Activated T-cell treated with anti-CD3 and anti-CD28 coated beads, Interleukin-2, amount 50 U/mL, for 72 hours (primary cell): ENCODE measurements at places on chromosomes 7 and 10.

DNA sequence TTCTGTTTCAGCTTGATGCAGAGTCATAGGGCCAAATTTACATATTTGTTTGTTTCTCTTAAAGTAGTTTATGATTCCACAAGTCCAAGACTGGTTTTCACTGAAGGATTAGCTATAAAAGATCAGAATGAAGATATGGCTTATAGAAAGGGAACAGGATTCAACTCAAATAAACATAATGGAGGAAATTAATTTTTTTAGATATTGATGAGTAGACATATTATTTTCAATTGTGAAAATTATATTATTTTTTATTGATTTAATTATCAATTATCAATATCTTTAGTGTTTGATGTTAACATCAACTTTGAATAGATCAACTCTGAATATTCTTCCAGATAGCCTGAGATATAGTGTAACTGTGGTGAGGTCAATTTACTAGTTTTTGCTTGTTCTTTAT lies 68.1 kb downstream of the VTI1A start:
- H3K27ac ChIP-seq: no peak overlapping the region
- no peaks in the 10 kb centered on the region for H3K27me3 ChIP-seq
- peaks cover 4% of the 10 kb centered on the region for H3K36me3 ChIP-seq
- DNase-seq: no peak
- H3K4me1 ChIP-seq: peaks cover 19% of the 10 kb centered on the region

GRCh38 chr10:20977300-20977699 lies 80.2 kb upstream of the NEBL start:
- H3K27ac ChIP-seq: no peak overlapping the region
- no peaks in the 10 kb centered on the region for H3K4me1 ChIP-seq
- H3K4me3 ChIP-seq: no peak overlapping the region
- no peaks in the 10 kb centered on the region for H3K27me3 ChIP-seq
- no peak for DNase-seq

GRCh38 chr7:34157137-34157536 lies 251.8 kb downstream of the BMPER start:
- no peak overlapping the region for H3K27ac ChIP-seq
- no peak overlapping the region for H3K4me3 ChIP-seq
- DNase-seq: no peak
- H3K4me1 ChIP-seq: no peaks in the 10 kb centered on the region
- H3K36me3 ChIP-seq: no peaks in the 10 kb centered on the region

DNA sequence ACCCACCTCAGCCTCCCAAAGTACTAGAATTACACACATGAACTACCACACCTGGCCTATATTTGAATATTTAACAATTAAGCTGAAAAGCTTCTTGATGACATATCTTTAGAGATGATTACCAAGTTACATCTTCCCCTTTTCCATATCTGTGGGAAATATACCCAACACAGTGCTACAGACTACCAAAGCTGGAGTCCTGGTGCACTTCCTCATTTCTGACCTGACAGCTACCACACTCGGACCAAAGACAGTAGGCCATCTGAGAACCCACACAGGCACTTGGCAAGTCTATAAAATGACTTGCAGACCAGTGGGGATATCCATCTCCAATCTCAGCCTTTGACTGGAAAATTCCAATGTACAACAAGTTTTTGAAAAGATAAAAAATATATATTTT lies 270.4 kb upstream of the KLF14 start:
- DNase-seq: no peak
- peaks cover 20% of the 10 kb centered on the region for H3K36me3 ChIP-seq
- H3K27me3 ChIP-seq: no peaks in the 10 kb centered on the region
- peak overlapping the region; percentile 11 for H3K27ac ChIP-seq
- no peak overlapping the region for H3K4me3 ChIP-seq

GRCh38 chr7:44608916-44609648 lies 2.7 kb downstream of the OGDH start:
- no peak overlapping the region for H3K27ac ChIP-seq
- DNase-seq: no peak
- no peaks in the 10 kb centered on the region for H3K27me3 ChIP-seq
- H3K4me1 ChIP-seq: peaks cover 64% of the 10 kb centered on the region

- H3K36me3 ChIP-seq: no peaks in the 10 kb centered on the region
- DNase-seq: no peak
- no peak overlapping the region for H3K27ac ChIP-seq
- H3K27me3 ChIP-seq: no peaks in the 10 kb centered on the region
- no peak overlapping the region for H3K4me3 ChIP-seq
- no peaks in the 10 kb centered on the region for H3K4me1 ChIP-seq
Observed at GRCh38 chr10:21807180-21807579, 196.3 kb downstream of the DNAJC1 start.

GRCh38 chr7:79257959-79258358 lies 195.5 kb downstream of the MAGI2 start:
- no peak overlapping the region for H3K27ac ChIP-seq
- H3K4me1 ChIP-seq: no peaks in the 10 kb centered on the region
- no peak overlapping the region for H3K4me3 ChIP-seq
- no peak for DNase-seq

DNA sequence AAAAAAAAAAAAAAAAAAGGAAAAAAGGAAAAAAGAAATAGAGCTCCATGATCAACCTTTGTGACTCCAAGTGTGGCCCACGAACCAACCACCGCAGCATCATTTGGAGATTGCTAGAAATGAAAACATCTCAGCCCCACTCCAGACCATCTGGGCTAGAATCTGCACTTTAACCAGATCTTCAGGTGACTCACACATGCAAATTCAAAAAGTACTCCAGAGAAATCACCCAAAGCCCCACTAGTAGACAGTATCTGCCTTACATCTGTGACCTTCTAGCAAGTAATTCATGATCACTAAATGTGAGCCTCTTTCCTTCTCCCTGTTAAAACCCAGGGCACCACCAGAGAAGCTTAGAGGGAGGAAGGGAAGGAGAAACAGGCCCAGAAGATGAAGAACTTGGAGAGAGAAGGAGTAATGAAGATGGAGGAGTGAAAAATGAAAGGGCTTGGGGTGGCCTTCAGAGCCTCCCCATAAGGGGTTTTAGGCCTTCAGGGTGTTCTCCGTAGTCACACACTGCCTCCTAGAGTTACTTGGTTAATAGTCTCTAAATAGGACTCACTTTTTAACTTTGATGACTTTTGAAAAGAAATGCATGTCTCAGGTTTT lies 94.0 kb downstream of the SLC37A3 start:
- peak overlapping the region; percentile 74 for H3K4me3 ChIP-seq
- no peaks in the 10 kb centered on the region for H3K27me3 ChIP-seq
- H3K27ac ChIP-seq: peak overlapping the region; percentile 74

DNA sequence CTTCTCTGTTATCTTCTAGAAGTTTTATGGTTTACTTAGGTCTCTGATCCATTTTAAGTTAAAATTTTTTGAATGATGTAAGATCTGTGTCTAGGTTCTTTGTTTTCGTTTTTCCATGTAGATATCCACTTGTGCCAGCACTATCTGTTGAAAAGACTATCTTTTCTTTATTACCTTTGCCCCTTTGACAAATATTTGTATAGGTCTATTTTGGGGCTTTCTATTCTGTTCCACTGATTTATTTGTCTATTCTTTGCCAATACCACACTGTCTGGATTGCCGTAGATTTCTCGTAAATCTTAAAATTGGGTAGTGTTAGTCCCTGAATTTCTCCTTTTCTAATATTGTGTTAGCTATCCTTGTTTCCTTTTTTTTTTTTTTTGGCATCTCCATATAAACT lies 71.4 kb upstream of the PDSS1 start:
- H3K27me3 ChIP-seq: peaks cover 10% of the 10 kb centered on the region
- no peak for DNase-seq
- no peaks in the 10 kb centered on the region for H3K36me3 ChIP-seq
- H3K4me3 ChIP-seq: no peak overlapping the region
- H3K4me1 ChIP-seq: peaks cover 18% of the 10 kb centered on the region
- no peak overlapping the region for H3K27ac ChIP-seq

DNA sequence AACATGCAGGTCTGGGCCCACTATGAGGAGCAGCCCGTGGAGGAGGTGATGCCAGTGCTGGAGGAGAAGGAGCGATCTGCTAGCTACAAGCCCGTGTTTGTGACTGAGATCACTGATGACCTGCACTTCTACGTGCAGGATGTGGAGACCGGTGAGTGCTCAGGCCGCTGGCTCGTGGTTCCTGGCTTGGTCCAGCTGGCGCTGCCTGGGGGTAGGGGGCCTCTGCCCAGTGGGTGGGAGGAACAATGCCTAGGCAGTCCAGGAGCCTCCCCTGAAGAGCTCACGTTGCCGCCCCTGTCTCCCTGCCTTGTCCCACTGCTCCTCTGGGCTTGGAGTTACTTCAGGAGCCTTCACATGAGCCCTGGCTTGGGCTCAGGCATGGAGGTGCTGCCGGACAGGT lies 50.1 kb upstream of the LRRC4 start:
- no peaks in the 10 kb centered on the region for H3K4me1 ChIP-seq
- no peak overlapping the region for H3K4me3 ChIP-seq
- H3K27ac ChIP-seq: no peak overlapping the region

DNA sequence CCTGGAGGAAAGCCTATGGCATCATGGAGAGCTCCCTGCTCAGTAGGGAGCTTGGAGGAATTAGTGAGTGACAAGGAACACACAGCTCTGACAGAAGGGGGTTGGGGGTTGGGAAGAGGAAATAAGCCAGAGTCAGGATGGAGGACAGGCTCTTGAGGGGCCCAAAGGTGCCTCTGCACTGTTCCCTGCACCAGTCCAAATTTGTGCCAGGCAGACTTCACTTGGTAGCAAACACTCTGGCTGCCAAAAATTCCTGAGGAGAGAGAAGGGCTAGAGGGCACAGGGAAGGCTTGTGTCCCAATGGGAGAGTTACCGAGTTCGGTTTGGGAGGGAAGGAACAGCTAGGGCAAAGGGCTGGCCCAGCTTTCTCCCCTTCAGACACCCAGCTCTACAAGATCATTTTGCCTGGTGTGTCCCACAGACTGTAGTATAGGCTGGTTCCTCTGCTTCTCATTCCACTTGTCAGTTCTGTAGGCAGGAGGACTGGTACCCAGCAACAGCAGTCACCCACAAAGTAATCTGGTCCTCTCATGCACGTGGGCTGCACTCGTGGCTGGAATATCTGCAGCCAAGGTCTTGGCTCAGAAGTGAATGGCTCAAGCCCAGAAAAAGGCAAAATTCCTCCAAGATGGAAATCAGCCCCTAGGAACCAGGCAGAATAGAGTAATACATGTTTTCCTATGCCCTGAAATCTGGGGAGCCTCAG lies 8.0 kb upstream of the KCNIP2 start:
- H3K4me3 ChIP-seq: no peak overlapping the region
- DNase-seq: no peak
- H3K27me3 ChIP-seq: no peaks in the 10 kb centered on the region
- H3K27ac ChIP-seq: no peak overlapping the region

DNA sequence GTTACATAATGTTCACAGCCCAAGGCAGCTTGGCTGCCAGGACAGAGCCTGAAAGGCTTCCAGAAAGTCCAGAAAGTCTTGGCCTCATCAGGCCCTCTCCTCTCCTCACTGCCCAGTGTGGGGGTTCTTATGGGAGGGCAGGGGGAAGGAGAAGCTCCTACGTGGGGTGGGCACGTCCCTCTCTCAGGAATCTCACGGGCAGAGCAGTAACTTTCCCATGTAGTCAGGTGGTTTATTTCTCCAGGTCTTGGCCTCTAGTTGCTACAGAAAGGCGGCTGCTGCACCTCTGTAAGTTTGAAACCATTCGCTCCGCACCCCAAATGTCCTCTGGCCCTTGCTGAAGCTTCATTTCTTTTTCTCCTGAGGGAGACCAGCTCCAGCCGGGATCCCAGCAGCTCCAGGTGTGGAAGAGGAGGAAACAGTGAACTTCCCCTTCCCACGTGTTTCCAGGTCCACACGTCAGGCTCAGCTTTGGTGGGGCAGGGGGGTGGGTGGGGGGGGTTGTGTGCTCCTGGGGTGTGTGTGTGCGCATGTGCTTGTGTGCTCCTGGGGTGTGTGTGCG lies 320.3 kb downstream of the WDR37 start:
- H3K4me3 ChIP-seq: no peak overlapping the region
- DNase-seq: no peak
- no peak overlapping the region for H3K27ac ChIP-seq
- H3K36me3 ChIP-seq: no peaks in the 10 kb centered on the region
- H3K27me3 ChIP-seq: peaks cover 46% of the 10 kb centered on the region

DNA sequence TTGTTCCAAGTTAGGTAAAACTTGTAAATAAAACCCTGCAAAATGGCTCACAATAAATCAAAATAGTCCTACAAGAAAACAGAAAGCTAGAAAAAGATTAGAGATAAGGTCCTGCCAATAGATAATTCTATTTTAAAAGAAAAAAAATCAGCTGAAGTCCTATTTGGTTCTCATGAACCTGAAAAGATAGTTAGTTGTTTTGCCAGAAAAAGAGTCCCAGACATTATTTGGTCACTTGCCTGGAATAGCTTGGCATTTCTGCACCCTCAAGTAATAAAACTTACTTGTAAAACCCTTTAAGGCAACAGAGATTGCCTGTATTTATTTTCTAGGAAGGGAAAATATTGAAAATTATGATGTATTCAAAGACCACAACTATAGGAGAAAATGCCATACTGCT lies 47.7 kb downstream of the LRRN3 start:
- H3K4me3 ChIP-seq: peak overlapping the region; percentile 91
- H3K36me3 ChIP-seq: no peaks in the 10 kb centered on the region
- DNase-seq: no peak
- no peaks in the 10 kb centered on the region for H3K27me3 ChIP-seq
- H3K4me1 ChIP-seq: peaks cover 46% of the 10 kb centered on the region

DNA sequence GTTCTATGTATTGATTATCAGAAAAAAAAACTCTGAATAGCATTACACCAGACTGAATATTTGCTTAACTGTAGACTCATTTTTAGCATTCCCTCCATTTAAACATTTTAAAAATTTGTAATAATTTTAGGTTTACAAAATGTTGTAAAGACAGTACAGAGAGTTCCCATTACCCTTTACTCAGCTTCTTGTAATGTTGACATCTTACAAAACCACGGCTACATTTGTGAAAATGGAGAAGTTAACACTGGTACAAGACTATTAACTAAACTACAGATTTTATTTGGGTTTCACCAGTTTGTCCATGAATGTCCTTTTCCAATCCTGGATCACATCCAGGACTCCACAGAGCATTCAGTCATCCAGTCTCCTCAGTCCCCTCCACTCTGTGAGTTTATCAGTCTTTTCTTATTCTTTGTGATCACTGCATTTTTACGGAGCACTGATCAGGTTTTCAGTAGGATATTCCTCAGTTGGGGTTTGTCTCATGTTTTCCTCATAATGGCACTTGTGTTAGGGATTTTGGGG lies 130.0 kb upstream of the EEPD1 start:
- no peaks in the 10 kb centered on the region for H3K36me3 ChIP-seq
- no peak for DNase-seq
- no peak overlapping the region for H3K4me3 ChIP-seq
- H3K27ac ChIP-seq: no peak overlapping the region
- no peaks in the 10 kb centered on the region for H3K4me1 ChIP-seq

DNA sequence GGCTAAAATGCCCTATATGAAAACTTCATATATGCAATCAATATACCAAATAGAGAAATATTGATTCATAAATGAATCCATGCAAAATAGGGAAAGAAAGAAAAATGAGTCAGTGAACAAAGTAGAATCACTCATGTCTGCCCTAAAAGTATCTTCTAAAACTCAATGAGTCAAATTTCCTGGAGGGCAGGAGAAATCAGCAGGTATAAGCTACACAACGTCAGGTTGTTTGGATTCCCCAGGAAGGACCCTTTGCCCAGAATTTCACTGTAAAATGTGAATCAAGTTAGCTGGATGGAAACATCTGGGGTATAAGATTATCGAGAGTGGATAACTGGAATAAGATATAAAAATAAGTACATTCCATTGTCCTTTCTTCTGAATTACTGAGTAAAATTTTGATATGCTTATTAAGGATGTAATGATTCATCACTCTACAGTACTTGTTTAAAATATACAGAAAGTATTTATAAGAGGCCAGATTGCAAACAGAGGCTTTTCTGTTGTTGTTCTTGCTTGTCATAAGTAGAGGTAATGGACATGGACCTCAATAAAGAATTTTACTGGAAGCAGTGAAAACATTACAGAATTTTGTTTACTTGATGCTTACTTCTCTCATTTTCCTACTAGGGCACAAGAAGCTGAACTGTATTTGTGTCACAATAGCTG lies 99.0 kb downstream of the AGMO start:
- no peaks in the 10 kb centered on the region for H3K4me1 ChIP-seq
- no peak for DNase-seq
- H3K27me3 ChIP-seq: no peaks in the 10 kb centered on the region
- H3K27ac ChIP-seq: no peak overlapping the region
